ENCODE measurements at places on chromosomes 16 and 17. TPM values are rescaled to one million over a fixed set of nuclear protein-coding genes. Genes with fewer than 3 reads are reported as not detected.

PRM3 gene
- total RNA-seq, result not detected

HOXB4 gene
- 0.20 TPM for total RNA-seq

ZDHHC1 gene
- total RNA-seq, result 7.6 TPM

CBLN1 gene
- total RNA-seq, result 0.40 TPM

C16orf74 gene
- total RNA-seq, result 9.4 TPM

BAIAP3 gene
- 1.1 TPM for total RNA-seq

ABCA5 gene
- total RNA-seq, result 2.9 TPM
